ENCODE measurements at places on chromosomes 7 and 10. TPM values are rescaled to one million over a fixed set of nuclear protein-coding genes. Genes with fewer than 3 reads are reported as not detected.

ACTR3C gene
- total RNA-seq = 8.0 TPM

OGDHL gene
- total RNA-seq = not detected

PNLIP gene
- 3.0 TPM for total RNA-seq

STAM gene
- total RNA-seq = 28.3 TPM

ZNF277 gene
- 20.2 TPM for total RNA-seq

SPDYE11 gene
- total RNA-seq = not detected

PRKG1 gene
- 6.1 TPM for total RNA-seq

SH2D4B gene
- 0.46 TPM for total RNA-seq

DNA sequence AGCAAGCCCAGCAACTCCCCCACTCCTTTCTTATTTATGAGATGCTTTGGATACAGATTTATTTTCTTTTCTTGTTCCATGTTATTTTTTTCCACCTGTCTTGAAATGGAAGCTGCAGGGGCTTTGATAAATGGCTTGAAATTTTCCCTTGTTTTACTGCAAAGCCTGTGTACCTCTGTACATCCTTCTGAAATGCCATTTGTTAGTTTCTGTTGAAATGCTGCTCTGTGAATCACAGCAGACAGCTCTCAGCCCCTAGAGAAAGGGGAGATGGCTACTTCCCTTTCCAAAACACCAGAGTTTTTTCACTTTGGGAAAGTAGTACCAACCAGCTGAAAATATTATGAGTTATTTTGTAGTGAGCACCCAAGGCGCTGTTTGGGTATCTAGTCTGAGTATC is 304.2 kb downstream of the ELMO1 start:
- H3K36me3 ChIP-seq = no peaks in the 10 kb centered on the region
- H3K4me3 ChIP-seq = no peak overlapping the region
- no peaks in the 10 kb centered on the region for H3K27me3 ChIP-seq
- no peak for DNase-seq
- H3K4me1 ChIP-seq = no peaks in the 10 kb centered on the region

DNA sequence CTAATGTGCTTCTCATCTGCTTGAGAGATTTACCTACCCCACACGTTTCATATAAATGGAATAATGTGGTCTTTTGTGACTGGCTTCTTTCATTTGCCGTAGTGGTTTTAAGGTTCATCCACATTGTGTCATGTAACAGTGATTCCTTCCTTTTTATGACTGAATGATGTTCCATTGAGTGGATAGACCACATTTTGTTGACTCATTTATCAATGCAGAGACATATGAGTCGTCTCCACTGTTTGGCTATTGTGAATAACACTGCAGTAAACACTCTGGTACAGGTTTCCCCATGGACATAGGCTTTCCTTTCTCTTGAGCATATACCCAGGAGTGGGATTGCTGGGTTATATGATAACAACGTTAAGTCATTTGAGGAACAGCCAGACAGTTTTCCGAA is 2.0 kb upstream of the AOC1 start:
- H3K36me3 ChIP-seq = no peaks in the 10 kb centered on the region
- no peaks in the 10 kb centered on the region for H3K27me3 ChIP-seq
- H3K27ac ChIP-seq = no peak overlapping the region
- no peak overlapping the region for H3K4me3 ChIP-seq
- no peak for DNase-seq

DNA sequence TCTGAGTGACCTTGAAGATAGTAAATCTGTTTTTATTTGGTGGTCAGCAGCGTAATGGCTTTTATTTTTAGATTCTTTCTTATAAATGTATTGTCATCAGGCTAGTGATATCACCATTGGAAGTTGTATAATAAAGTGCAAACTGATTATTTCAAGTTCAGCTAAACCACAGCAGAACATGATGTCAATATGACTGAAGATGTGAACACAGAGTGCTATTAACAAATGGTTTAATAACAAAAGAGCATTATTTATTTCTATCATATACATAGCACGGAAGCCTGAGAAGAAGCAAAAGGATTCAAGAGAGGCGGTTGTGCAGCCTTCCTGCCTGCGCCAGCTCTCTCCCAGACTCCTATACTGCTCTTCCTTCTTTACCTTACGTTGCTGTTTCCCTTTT is 142.7 kb downstream of the SDK1 start:
- no peak overlapping the region for H3K27ac ChIP-seq
- H3K27me3 ChIP-seq = no peaks in the 10 kb centered on the region
- no peak overlapping the region for H3K4me3 ChIP-seq
- H3K4me1 ChIP-seq = no peaks in the 10 kb centered on the region
- DNase-seq = no peak

GRCh38 chr7:38181111-38181510 is 3.1 kb downstream of the STARD3NL start:
- no peak overlapping the region for H3K4me3 ChIP-seq
- no peaks in the 10 kb centered on the region for H3K27me3 ChIP-seq
- peaks cover 48% of the 10 kb centered on the region for H3K4me1 ChIP-seq
- no peak for DNase-seq
- peak overlapping the region; percentile 3 for H3K27ac ChIP-seq
- no peaks in the 10 kb centered on the region for H3K36me3 ChIP-seq

DNA sequence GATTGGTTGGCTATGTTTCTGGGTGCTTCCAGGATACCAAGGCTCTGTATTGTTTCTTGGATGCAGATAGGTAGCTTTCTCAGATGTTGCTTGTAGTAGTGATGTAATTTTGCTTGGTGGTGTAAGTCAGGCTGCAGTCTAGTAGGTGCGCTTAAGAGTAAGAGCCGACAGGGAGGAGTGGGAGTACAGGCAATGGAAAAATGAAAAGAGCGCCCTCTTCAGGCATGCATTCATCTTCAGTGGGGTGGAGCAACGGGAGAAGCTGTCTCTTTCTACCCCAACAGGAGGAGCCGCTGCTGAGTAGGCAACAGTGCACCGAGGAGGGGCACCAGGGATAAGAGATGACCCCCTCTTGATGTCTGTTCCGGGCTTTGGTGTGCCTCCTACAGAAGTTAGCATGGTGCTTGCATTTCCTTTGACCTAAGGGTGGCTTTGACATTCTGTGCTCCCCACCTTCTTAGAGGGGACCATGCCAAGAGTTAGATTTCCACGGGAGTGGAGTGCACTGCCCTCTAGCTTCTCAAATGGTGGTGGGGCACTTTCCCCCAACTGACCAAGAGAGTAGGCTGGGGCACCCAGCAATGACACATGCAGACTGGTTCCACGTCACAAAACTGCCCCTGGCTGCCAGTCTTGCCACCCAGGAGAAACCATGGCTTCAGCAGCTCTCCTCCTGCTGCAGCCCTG is 56.1 kb downstream of the ZNF783 start:
- no peak overlapping the region for H3K4me3 ChIP-seq
- no peak overlapping the region for H3K27ac ChIP-seq
- H3K4me1 ChIP-seq = no peaks in the 10 kb centered on the region
- H3K36me3 ChIP-seq = no peaks in the 10 kb centered on the region
- no peaks in the 10 kb centered on the region for H3K27me3 ChIP-seq

- no peaks in the 10 kb centered on the region for H3K36me3 ChIP-seq
- DNase-seq = no peak
- H3K27ac ChIP-seq = no peak overlapping the region
- H3K4me3 ChIP-seq = no peak overlapping the region
Observed at GRCh38 chr7:77716804-77717203, 20.5 kb downstream of the RSBN1L start.

DNA sequence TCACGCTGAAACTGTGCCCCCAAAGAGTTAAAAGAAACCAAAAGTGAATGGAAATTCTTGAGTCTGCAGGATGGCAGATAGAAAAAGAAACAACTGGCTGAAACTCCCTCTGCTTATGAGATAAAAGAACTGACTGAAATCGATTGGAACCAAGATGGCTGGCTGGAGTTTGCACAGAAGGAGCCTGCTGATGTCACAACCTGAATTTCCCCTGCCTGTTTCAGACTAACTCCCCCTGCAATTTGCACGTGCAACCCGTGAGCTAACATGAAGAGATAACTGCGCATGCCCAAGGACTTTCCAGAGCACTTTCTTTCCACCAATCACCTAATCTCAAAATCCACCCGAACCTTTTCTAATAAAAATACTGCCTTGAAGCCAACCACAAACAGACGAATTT is 435.5 kb downstream of the CALN1 start:
- no peaks in the 10 kb centered on the region for H3K4me1 ChIP-seq
- H3K27me3 ChIP-seq = no peaks in the 10 kb centered on the region
- no peaks in the 10 kb centered on the region for H3K36me3 ChIP-seq

GRCh38 chr10:3728563-3728962 is 56.4 kb downstream of the KLF6 start:
- no peak overlapping the region for H3K4me3 ChIP-seq
- no peaks in the 10 kb centered on the region for H3K27me3 ChIP-seq
- H3K27ac ChIP-seq = no peak overlapping the region
- H3K36me3 ChIP-seq = no peaks in the 10 kb centered on the region
- DNase-seq = no peak

GRCh38 chr7:134021836-134022235 is 105.3 kb upstream of the LRGUK start:
- no peaks in the 10 kb centered on the region for H3K4me1 ChIP-seq
- H3K36me3 ChIP-seq = no peaks in the 10 kb centered on the region
- H3K4me3 ChIP-seq = no peak overlapping the region
- H3K27ac ChIP-seq = no peak overlapping the region
- no peaks in the 10 kb centered on the region for H3K27me3 ChIP-seq

GRCh38 chr7:127189886-127190285 is 62.9 kb downstream of the GRM8 start:
- no peak overlapping the region for H3K4me3 ChIP-seq
- no peak overlapping the region for H3K27ac ChIP-seq
- no peak for DNase-seq
- no peaks in the 10 kb centered on the region for H3K27me3 ChIP-seq
- no peaks in the 10 kb centered on the region for H3K36me3 ChIP-seq
- H3K4me1 ChIP-seq = no peaks in the 10 kb centered on the region

DNA sequence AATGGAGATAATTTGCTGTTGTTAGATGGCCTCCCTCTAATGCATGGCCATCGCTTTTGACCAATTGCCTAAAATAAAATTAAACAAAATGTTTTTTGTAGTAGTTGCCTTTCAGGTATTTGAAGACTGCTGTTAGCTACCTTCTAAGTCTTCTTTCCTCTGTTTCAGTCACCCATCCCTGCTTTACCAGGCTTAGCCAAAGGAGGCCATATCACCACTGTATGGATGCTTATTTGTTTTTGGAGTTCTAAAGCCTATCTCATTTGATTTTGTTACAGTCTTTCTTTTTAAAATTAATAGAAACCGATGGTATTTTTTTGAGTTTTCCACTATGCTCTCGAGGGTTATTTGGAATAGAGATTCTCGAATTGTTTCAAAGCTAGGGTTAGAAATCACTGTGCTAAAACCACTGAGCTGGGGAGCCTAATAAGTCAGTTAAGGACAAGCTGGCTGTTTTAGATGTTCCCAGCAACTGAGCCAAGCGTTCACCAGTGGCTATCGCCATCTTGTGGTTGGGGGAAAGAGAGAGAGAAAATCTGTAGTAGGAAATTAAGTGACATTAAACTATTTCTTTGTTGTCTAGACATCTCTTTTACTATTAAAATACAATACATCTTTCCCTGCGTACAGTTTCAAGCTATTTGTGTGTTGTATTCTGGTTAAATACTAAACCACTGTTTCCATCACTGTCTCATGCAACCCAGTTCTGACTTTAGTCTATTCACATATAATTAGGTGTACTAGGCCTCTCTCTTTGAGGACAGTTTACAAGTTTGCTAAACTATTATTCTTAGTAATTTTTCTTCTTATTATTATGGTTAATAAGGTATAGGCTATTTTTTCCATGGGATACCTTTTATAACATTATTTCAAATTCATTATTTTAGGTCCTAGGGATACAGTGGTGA is 52.2 kb downstream of the GPR158 start:
- no peak overlapping the region for H3K27ac ChIP-seq
- H3K4me1 ChIP-seq = no peaks in the 10 kb centered on the region
- H3K36me3 ChIP-seq = no peaks in the 10 kb centered on the region

DNA sequence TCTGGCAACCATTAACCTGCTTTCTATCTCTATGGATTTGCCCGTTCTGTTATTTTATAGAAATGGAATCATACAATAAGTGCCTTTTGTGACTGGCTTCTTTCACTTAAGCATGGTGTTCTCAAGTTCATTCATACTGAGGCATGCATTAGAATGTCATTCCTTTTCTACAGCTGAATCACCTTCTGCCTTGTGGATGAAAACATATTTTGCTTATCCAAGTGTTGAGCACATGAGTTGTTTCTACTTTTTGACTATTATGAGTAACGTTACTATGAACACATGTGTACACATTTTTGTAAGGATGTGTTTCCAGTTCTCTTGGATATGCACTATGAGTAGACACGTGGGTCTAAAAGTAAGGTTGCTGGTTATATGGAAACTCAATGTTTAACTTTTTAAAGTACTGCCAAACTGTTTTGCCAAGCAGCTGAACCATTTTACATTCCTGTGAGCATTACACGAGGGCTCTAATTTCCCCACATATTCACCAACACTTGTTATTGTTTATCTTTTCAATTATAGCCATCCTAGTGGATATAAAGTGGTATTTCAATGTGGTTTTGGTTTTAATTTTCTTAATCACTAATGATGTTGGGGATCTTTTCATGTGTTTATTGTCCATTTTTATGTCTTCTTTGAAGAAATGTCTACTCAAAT is 241.3 kb downstream of the FANK1 start:
- no peak for DNase-seq
- H3K4me1 ChIP-seq = peaks cover 22% of the 10 kb centered on the region
- no peaks in the 10 kb centered on the region for H3K27me3 ChIP-seq

DNA sequence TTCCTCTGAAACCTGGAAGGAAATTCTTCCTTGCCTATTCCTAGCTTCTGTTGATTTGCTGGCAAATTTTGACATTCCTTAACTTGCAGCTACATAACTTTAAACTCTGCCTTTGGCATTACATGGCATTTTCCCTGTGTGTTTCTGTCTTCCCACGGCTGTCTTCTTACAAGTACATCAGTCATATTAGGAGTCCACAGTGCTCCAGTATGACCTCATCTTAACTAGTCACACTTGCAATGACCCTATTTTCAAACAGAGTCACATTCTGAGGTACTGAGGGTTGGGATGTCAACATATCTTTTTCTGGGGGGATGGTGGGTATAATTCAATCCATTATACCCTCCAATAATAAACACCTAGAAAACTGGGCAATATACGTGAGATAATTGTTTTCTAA is 37.4 kb upstream of the EPHB6 start:
- H3K4me1 ChIP-seq = no peaks in the 10 kb centered on the region
- H3K4me3 ChIP-seq = no peak overlapping the region
- no peak for DNase-seq
- H3K27me3 ChIP-seq = no peaks in the 10 kb centered on the region
- no peak overlapping the region for H3K27ac ChIP-seq

Measured in spleen (tissue), 13 donors.